ENCODE measurements at places on chromosomes 4 and X.
A peak's percentile ranks its signal among the peaks of the same experiment; 100 is the strongest.

DNA sequence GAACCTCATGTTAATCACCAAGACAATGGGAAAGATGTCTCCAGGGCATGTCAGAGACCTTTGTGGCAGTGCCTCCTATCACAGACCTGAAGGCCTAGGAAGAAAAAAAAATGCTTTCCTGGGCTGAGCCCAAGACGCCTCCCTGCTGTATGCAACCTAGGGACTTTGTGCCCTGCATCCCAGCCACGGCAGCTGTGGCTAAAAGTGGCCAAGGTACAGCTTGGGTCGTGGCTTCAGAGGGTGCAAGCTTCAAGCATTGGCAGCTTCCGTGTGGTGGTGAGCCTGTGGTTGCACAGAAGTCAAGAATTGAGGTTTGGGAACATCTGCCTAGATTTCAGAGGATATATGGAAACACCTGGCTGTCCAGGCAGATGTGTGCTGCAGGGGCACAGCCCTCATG is 40.5 kb downstream of the SPANXN3 start:
- no peak for DNase-seq

DNA sequence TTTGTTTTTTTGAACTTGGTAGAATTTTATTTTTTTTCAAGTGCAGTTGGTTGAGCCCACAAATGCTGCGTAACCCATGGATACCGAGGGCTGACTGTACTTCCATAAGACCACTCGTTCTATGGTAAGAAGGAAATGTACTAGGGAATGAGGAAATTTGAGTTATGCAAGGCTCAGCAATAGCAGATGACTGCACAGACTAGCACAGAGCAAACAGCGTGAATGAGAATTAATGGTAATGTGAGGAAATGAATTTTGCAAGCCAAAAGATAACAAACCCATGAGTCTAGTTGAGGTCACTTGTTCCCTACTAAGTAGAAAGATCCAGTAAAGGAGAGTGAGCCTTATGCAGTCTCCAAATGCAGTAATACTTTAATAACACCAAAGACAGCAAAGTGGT is 17.4 kb downstream of the GSPT2 start:
- no peak for DNase-seq

DNA sequence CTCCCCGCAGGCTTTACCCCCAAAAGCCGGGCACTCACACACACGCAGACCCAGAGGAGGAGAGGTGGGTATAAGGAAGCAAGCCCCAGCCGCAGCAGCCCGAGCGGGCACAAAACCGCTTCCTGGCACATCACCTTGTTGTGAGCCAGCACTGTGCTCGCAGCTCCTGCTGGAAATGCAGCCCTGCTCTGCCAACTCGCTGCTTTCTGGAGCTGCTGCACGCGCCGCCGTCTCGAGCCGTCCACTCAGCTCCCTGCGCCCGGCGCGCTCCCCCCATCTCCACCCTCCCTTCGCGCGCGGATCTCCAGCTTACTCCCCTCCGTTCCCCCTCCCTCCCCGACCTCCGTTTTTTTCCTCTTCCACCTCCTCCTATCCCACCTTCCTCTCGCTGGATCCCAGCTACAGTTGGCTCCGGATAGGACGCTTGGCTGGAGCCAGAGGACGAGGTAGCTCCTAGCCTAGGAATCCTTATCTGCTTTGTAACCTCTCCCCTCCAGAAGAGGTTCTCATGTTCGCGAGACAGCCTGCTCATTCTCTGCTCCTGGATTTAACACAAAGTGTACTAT is at the start of gene SPOCK3:
SPOCK3 (minus strand) TSS at position 179 of the 566 bp plus-strand sequence.
- DNase-seq: peak; percentile 83

GRCh38 chr4:84407554-84408407 is 91.3 kb downstream of the NKX6-1 start:
- no peak for DNase-seq

- DNase-seq: no peak
Measured at GRCh38 chr4:76559236-76560071, 124.4 kb downstream of the SHROOM3 start.

- DNase-seq: no peak
Measured at GRCh38 chr4:112521123-112522023, 5.4 kb upstream of the NEUROG2 start.

DNA sequence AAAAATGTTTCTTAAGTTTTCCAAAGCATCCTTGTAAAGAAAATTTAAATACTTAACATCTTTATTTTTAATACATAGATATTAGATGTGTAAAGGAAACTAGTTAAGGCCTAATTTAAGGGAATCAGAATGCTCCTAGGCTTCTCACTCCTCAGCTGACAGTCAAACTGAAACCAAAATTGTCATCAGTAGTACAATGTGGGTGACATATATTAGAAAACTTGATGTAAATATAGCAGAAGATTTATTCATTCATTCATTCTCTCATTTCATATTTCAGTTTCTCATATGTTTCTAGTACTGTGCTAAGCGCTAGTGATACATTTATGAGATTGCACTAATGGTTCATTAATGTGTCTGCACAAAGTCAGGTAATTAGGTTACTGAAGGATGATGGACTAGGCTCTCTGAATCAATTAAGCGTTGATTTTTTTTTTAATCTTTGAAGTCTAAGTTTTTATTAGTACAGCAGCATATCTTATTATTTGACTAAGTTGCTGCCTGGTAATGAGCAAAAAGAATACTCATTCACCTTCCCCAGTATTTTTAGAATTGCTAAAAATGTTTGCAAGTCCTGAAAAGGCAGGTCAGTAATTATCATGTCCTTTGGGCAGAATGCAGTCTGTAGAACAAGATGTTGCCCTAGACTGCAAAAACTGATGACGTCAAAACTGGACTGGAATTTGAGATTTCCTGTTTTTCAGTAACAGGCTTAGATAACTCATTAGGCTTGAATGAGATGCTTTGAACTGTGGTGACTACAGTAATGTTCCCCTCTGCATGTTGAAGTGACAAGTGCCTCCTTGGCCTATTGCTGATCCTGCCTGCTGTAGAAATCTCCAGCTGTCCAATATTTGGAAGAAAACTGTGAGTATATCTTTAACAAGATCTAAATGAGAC is 128.7 kb downstream of the ARHGAP24 start:
- DNase-seq: peak; percentile 14

- DNase-seq: no peak
Measured at GRCh38 chrX:36388901-36389300, 469.4 kb downstream of the CFAP47 start.

DNA sequence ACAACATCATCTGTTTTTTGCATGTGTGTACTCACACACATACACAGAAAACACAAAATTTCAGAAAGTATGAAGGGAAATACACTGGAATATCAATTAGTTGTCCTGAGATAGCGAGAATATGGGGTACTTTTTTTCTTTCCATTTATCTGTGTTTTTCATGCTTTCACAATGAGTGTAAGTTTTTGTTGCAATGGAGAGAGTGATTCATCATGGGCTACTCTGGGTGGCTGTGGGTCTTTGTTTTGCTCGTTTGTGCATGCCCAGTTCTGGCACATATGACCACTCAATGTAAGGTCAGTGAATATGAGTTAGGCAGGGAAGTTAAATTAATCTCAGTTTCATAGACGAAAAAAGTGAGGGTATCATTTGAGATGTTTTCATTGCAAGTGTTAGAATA is 26.9 kb downstream of the XK start:
- no peak for DNase-seq

GRCh38 chrX:50075630-50076339 is 125.0 kb downstream of the AKAP4 start:
- DNase-seq: no peak

- DNase-seq: no peak
Measured at GRCh38 chrX:19745077-19745476, 142.3 kb downstream of the SH3KBP1 start.

DNA sequence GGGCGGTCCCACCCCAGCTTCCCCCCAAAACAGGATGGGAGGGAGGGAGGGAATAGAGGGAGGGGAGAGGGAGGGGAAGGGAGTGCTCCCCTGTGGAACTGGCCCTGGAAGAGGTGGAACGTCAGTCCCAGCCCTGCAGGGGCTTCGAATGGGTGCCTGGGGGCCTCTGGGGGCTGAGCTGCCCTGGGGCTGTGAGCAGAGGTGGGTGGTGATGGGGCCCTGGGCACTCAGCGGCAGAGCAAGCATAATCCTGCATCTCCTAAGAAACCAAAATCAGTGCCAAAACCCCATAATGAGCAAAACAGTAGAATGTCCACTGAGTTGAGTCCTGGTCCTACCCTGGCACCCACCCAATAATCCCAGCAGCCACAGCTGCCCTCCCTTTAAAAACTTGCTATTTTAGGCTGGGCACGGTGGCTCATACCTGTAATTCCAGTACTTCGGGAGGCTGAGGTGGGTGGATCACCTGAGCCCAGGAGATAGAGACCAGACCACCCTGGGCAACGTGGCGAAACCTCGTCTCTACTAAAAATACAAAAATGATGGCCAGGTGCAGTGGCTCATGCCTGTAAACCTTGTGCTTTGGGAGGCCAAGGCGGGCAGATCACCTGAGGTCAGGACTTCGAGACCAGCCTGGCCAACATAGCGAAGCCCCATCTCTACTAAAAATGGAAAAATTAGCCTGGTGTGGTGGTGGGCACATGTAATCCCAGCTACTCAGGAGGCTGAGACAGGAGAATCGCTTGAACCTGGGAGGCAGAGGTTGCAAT is 11.1 kb downstream of the DOK7 start:
- no peak for DNase-seq

GRCh38 chr4:56147371-56147770 is 198.6 kb downstream of the CEP135 start:
- peak; percentile 61 for DNase-seq

DNA sequence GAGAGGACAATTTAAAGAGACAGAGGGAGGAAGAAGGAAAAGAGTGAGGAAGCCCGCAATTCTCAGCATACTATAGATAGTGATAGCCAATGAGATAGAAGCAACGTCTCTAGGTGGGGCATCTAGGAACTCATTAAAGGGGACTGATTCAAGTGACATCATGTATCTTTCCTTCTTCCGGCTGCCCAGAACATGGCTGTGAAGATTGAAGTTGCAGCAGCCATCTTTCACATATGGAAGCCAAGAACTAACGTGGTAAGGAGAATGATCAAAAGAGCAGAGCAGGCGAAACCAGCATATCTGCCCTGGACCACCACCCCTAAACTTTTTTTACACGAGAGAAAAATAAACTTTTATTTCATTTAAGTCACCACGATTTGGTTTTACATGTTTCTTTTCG is 133.8 kb downstream of the DDX53 start:
- no peak for DNase-seq

- DNase-seq: no peak
Measured at GRCh38 chr4:53527326-53527725, 64.0 kb downstream of the LNX1 start.

DNA sequence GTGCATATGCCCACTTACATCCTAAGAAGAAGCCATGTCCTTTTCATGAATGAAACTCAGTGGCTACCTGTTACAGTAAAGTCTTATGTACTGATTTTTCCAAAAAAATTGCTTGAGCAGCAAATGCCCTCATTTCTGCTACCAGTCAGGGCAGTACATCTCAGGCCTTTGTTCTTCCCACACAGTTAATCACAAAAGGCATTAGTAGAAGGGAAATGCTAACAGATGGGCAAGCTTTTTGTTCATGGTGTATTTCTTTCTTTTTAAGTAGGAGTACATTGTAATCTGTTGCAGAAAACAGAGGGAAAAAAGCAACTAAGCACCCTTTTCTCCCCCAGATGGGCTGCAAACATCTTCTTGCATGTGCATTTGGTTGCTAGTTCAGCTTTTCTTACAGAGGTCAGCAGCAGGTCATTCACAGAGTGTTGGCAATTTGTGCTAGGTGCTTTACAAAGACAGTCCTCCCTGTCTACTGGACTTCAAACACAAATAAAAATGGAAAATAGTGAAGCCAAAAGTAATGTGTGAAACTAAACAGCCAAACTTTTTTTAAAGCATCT is 373.4 kb downstream of the PRDM5 start:
- DNase-seq: no peak

- DNase-seq: no peak
Measured at GRCh38 chr4:188002751-188003150, 7.2 kb downstream of the ZFP42 start.

DNA sequence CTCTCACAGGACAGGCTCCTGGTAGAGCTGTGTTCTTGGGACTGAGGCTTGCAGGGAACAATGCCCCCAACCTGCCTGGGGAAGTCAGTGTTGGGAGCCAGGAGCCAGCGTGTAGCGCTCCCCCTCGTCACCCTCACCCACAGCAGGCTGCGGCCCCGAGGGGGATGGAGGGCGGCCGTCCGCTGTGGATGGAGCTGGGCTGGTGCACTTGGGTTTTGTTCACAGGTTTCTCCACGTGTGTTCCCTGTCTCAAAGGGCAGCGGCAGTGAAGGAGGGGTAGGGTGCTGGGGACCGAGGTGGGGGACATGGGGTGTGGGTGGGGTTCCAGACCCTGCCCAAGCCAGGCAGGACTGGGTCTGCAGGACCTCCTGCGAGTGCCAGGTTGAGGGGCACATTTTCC is 69.1 kb downstream of the RGS12 start:
- DNase-seq: no peak

DNA sequence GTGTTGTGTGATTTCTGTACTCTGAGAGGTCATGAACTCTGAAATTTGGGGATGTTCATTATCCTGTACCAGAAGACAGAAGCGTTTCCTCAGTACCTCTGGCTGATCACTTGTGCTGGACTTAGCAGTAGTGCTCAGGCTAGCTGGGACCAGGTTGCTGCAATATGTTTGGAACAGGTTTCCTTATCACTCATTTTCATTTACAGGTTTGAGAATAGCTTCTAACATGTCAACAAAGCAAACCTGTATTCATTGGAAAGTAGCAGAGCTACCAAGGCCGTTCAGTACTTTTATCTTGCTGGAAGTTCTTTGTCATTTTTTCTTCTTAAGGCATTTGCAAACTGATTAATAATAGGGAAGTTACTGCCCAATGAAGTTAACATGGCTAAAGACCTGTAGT is 242.9 kb upstream of the ANKRD50 start:
- DNase-seq: no peak

DNA sequence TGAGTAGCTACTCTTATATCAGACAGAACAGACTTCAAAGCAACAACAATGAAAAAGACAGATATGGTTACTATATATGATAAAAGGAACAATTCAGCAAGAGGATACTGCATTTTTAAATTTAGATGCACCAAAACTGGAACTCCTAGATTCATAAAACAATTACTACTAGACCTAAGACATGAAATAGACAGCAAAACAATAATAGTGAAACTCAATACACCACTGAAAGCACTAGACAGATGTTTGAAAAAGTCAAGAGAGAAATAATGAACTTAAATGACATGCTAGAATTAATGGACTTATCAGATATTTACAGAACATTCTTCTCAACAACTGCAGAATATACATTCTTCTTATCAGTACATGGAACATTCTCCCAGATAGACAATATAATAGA is 99.5 kb upstream of the ITM2A start:
- DNase-seq: no peak

GRCh38 chrX:45134775-45135174 is 65.9 kb downstream of the DIPK2B start:
- no peak for DNase-seq

DNA sequence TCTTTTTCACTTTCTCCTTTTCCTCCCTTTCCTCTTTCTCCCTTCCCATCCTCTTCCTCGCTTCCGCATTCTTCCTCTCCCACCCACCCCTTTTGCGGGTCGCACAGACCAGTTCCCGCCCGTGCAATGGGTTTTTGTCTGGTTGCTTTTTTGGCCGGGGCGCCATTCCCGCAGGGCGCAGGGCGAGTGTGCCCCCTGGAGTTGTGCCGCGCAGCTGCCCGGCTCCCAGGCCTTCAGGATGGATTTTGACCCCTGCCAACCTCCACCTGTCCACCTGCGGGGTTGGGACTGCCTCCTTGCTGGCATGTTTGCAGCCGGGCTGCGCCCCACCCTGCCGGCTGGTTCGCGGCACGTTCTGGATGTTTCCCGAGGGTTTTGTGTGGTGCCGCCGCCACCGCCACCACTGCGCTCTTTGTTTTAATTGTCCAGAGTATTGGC is 578 bp upstream of the SEL1L3 start:
- no peak for DNase-seq

GRCh38 chr4:65604515-65604914 is 65.8 kb downstream of the EPHA5 start:
- no peak for DNase-seq
